Left hindlimb (tissue), 1 donor: ENCODE measurements at places on chromosomes 2 and 18.

DNA sequence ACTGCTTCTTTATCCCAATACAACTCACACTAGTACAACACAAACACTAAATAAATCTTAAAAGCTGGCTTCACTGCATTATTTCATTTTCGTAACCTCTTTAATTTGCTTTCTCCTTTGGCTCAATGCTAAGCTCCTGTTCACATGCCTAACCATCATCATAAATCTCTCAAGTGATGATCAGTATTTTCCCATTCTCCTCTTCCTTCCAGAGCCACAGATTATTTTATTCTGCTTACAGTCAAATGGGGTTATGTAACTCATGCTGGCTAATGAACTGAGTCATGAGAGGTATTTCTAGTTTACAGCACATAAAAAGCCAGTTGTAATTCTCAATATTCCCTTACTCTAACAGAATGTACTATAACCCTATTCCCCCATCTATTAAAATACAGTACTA, 350.4 kb upstream of the ZC3H15 start:
- DNase-seq = no peak

DNA sequence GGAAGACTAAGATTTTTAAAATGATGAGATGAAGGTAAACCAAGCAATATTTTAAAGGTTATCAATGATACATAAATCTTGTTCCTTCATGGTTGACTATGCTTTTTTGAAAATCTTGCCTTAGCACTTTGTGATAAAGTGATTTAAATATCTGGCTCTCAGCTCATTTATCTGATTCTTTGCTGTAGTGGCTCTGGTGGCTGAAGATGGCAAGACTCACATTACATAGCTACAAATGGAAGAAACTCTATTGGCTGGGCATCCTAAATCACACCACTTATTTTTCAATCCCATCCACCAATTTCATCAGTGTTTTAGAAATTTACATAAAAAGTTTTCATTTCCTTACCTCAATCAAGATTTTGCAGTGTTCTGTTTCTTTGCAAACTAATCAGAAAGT, 16.6 kb upstream of the APCDD1 start:
- DNase-seq = no peak

DNA sequence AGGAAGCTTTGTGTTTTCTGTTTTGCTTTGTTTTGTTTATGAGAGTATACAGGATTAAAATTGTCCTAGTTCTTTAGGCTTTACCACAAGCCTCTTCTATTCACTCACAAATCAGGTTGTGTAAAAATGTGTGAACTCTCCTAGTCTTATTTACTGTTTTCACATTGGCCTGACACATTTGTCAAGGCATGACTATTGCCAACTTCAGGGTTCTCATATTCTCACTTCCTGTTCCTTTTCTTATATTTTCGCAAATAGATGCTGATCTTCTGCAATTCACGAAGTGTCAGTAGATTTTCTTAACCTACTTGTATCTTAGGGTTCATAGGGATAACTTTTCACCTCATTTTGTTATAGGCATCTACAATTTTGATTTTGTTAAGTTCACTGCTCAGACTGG, 67.1 kb downstream of the CCDC102B start:
- DNase-seq = no peak

DNA sequence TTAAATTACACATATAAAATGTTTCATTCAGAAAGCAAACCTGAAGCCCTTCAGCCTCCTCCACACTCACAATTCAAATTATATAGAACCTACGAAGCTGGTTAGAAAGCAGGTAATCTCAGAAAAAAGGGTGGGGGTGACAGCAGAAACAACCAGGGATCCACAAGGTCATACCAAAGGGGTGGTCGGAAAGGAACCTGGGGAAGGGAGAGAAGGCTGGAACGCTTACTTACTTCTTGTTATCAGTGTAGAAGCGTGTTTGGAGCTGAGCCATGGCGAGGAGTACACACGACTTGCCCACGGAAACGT, 316 bp downstream of the WDR12 start:
- no peak for DNase-seq

- no peak for DNase-seq
Measured at GRCh38 chr2:55134316-55134706, 84.1 kb upstream of the RTN4 start.

DNA sequence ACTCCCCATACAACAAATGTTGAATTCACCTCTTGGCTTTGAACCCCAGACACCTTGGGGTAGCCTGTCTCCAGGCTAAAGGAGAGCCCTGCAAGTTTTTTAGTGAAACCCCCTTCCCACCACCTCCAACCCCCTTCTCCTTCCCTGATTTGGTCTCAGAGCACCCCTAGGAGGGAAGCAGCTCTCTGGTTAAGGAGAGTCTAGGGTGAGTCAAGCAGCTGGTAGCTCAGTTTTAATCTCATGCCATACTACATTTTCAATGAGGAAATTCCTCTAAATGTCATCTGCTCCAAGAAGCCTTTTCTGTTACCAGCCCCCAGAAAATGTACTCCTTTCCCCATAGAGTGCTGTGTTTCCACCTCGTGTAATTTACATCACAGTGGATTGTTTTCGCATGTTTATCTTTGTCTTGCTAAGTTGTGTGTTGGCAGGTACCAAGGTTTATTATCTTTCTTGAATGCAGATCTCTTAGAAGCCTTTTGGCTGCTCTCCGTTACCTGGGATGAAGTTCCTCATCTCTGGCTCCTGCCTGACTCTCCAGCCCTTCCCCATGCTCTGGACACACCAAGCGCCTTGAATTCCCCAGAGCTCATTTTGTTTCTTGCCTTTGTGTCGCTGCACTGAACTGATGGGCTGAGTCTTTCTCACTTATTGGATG, 82.2 kb downstream of the ASAP2 start:
- no peak for DNase-seq

- no peak for DNase-seq
Measured at GRCh38 chr2:116517936-116518335, 1296.6 kb upstream of the DDX18 start.

DNA sequence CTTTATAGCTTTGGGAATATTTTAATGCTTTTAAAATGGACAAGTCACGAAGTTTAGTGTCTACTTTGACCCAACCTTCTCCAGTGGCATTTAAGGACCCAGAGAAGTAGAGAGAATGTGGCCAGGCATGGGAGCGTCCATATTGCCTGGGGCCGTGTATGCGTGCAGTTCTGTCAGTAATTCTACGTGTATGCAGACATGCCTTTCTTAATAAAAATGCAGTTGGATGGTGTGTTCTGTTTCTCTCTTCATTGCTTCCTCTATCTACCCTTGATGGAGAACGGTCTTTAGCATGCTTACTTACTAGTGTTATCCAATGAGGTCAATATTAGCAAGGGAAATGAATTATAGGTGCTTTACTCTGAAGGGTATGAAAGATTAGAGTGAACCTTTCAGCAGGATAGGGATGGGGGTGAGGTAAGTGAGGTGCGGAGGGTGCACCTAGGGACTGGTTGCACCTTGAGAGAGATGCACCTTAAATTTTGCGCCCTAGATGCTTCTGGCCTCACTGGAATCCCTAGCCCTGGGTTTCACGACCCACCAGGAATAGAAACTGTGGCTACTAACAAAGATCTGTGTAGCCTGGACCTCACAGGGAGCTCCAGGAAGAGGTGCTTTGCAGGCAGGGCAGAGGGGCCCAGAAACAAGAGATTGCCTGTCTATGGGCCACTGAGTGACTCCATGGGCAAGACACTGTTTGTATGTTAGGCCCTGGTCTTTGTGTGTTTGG, 194.3 kb downstream of the MYCN start:
- DNase-seq = no peak

- no peak for DNase-seq
Measured at GRCh38 chr2:65532326-65532725, 99.9 kb upstream of the SPRED2 start.

- no peak for DNase-seq
Measured at GRCh38 chr2:9422321-9423099, 818 bp downstream of the ITGB1BP1 start.

GRCh38 chr2:151056870-151057269, 204.8 kb downstream of the RBM43 start:
- DNase-seq = no peak

- DNase-seq = no peak
Measured at GRCh38 chr2:171279983-171280790, 119.5 kb upstream of the TLK1 start.

DNA sequence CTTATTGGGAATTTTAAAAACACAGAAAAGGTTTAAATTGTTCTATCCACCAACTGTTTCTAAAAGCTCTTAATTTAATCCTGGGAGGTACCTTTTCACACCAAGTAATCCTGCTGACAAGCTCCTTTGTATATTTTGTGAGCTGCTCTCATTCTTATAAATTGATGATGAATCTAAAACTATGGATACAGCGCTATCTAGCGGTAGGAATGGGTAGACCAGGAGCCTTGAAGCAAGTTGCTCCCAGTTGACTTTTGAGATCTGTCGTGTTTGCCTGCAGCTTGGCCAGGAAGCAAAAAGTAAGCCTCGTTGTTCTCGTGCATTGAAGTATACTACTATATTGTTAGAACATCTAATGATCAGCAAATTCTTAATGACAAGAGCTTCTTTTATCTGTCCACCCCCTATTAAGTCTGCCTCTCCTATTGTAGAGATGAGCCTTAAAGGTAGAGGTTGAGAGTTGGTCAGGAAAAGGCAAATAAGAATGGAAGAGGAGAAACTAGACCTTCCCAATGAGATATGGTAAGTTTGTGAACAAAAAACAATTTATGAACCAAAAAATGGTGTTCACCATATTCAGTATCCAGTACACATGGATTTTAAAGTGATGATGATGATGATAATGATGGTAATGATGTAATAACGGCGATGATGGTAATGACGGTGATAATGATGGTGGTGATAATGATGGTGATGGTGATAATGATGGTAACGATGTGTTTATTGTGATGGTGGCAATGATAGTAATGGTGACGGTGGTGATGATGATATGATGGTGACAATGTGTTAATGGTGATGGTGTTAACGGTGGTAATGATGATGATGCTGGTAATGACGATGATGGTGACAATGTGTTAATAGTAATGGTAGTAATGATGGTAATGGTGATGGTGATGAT, 212.1 kb upstream of the NCKAP5 start:
- peak; percentile 58 for DNase-seq

DNA sequence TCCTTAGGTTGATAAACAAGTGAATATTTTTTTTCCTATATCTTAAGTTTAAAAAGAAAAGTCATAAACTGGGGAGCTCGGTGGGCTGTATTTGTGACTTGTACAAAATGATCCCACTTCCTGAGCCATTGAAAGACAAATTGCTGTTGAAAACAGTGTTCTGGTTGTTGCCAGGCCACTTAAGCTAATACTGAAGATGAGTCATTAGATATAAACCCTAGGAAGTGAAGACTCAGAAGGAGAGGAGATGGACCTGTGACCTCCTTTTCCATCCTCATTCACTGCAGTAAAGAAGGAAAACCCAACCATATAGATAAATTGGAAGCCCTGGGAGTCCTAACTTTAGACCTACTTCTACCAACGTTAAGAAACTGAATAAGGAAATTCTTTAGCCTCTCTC, 46.2 kb upstream of the SERPINE2 start:
- DNase-seq = no peak

- DNase-seq = no peak
Measured at GRCh38 chr2:65835975-65836549, 403.7 kb upstream of the SPRED2 start.

DNA sequence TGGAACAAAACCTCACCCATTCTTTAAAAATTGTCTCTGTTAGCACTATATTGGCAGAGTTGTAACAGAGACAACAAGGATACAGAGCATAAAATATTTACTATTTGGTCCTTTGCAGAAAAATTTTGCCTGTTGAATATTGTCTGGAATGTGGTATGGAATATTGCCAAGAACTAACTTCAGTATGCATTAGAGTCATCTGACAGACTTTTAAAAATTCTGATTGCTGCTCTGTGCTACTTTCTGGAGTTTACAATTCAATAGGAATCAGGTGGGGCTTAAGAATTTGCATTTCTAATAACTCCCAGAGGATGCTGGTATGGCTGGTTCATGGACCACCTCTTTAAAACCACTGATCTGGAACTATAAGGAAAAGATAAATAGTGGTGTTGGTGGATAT, 32.8 kb upstream of the NYAP2 start:
- no peak for DNase-seq

- DNase-seq = no peak
Measured at GRCh38 chr2:112021781-112022231, 33.3 kb upstream of the TMEM87B start.

GRCh38 chr2:141704541-141704940, 426.3 kb downstream of the LRP1B start:
- DNase-seq = no peak

DNA sequence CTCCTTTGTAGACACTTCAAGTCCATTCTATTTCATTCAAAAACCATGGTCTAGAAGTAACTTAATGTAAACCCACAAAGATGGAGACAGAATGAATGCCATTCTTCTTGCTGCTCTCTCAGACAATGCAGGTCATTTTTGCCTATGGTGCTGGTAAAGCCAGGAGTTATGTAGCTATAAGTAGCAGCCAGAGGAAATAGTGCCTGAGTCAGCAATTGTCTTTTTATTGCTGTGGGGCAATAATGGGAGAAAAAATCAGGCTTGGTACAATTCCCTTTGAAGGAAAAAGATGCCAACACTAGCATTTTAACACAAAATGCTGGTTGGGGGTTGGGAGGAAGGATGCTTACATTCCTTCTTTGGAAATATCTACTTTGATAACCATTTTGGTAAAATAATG, 43.5 kb downstream of the SCN1A start:
- DNase-seq = no peak

DNA sequence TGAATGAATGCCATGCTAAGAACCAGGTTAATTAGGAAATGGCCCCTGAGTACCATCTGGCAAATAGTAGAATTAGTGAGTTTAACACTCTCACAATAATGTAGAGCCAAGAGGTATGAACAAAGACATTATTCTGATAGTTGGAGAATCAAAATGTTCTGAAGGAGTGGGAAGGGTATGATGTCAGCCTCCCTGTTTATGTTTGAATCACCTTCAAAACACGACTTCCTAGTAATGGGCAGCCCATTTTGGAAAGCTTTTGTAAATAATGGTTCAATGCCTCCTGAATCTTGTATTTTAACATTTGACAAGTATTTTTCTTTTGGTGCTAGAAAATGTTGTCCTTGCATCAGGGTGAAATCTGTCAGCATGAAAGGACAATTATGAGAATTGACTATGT, 108.3 kb downstream of the DSEL start:
- no peak for DNase-seq

DNA sequence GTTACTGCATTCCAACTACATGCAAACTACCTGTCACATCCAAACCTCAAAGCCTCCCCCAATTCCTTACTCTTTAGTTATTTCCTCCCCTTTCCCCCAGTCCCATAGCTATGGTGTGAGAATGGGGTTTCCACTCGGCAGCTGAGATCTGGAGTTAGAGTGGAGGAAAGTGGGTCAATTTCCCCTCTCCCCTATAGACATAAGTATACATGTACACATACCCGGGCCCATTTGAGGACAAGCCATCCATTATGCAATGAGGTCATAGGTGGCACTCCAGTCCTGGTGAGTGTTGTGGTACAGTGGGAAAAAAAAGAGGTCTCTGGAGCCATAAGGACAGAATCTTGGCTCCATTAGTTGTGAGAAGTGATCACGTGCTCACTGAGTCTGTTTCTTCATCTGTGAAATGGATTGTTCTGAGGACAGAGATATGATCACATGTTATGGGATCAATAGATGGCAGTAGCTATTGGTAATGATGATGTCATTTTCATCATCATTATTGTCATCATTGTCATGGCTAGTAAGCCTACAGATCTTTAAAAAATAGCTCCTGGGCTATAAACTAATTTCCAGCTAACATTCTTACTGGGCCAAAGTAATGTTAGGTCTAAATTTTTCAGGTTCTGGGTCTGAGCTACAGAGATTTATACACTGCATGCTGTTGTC, 119.0 kb downstream of the BCL2L11 start:
- DNase-seq = no peak

- no peak for DNase-seq
Measured at GRCh38 chr2:72031346-72032110, 116.1 kb downstream of the CYP26B1 start.
